Hematopoietic multipotent progenitor cell treated with erythropoietin and hydrocortisone succinate and interleukin-3 and kit ligand, for 8 days (in vitro differentiated cells): ENCODE measurements at places on chromosomes 12 and 14.

DNA sequence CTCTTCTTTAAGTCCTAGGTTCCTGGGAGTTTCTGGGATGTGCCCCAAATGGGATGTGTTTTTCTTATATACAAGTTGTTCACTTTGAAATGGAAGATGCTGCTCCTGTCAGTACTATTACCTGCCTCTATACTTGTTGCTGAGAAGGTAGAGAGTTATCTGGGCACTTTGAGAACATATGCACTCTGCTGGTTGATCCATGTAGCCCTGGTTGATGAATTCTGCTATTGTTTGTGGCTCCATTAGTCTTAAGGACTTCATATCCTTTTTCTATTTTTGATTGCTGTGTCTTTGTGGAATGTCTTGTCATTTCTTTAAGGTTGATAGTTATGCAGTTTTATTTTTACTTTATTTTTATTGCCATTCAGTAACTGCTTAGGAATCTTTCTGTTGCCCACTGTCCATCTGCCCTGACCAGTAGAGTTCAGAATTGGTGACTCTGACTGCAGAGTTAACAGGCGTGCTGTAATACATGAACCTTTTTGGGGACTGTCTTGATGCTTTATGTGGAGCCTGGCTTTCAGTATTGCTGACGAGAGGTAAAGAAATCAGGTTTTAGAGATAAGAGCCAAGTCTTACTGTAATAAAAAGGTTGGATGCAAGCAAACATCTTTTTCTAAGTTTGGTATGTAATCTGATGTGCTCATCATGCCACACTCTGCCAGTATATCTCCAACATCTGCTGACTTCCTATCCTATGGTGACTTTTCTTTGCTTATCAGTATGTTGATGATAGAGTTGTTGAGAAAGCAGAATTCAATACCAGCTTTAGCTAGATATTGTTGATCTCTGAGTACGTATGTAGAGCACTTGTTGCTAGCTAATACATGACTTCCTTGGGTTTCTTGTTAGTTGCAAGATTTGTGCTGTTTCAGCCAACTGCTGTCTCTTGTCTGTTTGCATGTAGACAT, 1.6 kb downstream of the GMPR2 start:
- peak; percentile 18 for DNase-seq

- no peak for DNase-seq
Measured at GRCh38 chr12:67910360-67911274, 78.6 kb upstream of the IFNG-AS1 start.

DNA sequence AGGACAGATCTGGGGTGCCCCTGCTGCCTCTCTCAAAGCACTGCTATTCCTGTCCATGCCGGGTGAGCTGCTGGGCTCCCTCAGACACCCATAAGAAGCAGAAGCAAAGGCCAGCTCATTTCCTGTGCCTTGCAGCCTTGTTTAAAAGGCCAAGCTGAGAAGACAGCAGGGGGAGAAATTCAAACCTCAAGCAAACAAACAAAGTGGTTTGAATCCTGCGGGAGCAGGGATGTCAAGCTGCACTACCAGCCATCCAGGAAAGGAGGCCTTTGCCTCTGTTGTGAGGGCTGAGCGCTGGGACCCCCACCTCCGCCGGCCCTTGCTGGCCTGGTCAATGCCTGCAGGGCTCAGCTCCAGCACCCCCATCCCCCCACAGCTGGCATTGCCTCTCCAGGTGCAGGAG, 176.5 kb downstream of the PIWIL1 start:
- no peak for DNase-seq

- DNase-seq = no peak
Measured at GRCh38 chr12:121595520-121595919, 14.7 kb upstream of the KDM2B start.

DNA sequence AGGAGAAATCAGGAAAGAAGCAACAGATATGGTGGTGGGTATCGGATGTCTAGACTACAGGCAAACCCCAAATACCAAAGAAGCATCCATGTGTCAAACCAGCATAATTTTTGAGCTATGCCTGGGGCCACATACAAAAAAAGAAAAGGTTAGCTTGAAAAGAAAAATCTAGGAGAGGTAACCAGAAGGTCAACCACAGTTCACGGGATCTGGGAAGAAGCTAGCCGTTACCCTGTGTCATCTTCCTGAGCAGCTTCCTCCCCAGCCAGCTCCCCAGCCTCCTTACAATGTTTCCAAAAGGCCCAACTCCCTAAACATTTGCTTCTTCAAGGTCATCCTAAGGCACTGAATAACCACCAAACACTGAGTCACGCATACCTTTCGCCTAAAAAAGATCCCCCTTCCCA, 3.1 kb downstream of the SINHCAF start:
- DNase-seq = no peak

DNA sequence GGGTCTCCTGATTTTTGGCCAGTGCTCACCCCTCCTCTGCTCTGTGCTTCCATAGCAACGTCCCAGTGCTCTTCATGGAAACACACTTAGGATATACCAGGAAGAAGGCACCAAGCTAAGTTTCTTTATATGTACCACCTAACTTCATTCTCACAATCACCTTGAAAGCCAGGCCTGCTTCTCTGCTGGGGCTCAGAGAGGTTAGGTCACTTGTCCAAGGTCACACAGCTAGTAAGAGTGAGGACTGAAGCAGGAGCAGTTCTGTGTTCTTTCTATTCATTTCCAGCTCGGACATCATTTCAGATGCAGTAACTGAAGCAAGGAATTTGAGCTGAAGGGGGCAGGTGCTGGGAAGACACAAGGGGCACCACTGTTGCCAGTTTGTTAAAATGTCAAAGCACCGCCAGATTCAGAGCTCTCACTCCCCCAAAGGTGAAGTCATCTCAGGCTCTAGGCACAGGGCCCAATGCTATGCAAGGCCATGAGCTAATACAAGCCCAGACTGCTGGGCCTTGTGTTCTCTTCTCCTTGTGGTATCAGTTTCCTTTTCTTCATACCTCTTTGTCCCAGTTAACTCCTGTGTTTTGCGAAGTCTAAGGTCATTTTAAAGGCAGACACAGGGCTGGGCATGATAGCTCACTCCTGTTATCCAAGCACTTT, 19.7 kb upstream of the YY1 start:
- DNase-seq = no peak
